ENCODE measurements at places on chromosomes 5 and 9. TPM values are rescaled to one million over a fixed set of nuclear protein-coding genes. Genes with fewer than 3 reads are reported as not detected.

DNA sequence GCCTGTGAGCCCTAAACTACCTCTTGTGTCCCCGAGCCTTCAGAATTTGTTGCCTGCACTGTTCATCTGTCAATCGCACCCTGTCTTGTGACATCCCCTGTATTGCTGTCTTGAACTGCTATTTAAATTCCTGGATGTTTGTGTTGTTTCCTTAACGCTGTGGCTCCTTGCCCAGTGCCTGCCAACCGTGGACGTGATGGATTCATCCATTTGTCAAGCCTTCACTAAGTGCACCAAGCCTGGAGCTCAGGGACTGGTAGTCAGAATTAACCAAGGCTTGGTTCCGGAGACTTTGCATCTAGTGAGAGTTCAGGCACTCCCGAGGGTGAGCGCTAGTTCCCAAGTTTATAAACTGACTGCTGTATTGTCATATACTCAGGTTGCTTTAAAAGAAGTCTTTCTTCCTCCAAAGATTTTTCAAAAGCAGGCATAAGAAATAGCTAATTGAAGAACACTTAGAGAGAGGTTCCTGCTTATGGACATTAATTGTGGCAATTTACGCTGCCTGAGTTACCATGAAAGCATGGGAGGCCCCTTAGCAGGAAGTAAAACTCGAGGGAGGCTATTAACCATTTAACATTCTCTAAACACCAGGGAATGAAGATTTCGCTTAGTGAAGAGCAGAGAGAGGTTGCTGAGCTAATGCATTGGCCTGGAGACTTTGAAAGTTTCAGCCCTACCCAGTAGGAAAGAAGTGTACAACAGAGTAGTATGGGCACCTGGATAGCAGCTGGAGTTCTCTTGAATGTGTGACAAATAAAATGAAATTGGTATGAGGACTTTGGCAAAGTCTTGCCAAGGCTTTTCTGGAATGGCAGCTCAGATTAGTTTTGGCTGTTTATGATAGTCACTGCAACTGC, 29.0 kb downstream of the RGS3 start:
- no peak for DNase-seq

DNA sequence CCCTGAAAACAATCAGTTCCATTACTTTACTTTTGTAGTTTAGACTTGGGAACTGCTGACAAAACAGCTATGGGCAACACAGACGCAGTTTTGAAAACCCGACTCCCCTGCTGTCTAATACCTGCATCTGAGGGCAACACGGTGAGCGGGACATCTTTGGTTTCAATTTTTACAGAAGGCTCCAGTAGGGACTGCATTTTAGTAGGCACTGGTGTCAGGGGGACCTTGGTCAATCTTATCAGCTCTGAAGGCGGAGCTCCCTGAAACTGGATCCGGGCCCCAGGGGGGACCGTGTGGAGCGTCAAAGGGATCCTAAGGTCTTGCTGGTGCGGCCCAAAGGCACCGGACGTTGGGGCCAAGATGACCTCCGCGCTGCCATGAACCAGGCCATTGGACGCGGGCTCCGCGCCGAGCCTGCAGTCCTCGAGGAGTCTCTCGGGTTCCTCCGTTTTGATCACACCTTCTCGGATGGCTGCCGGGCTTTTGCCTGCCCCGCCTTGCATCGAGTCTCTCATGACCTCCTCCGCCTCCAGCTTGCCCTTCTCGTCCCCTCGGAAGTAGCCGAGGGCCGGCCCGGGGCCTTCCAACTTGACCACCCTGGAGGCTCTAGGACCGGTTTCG, 1.1 kb downstream of the SOX30 start:
- no peak for DNase-seq

DNA sequence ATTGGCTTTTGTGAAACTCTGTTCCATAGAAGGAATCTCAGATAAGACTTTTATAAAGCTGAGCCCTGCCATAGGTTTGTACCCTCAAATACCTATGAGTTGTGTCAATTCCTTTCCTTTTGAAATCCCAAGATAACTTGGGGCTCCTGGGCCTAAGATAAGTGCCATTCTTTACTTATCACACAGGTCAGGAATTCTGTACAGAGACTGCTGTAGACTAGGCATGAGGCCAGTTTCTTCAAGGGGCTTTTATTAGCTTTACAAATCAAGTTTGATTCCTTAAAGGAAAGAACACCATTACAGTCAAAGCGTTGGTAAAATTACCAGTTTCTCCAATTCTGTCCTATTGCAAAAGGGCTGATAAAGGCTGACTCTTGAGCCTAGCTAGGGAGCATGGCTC, 39.2 kb downstream of the SHC3 start:
- DNase-seq, result no peak

GRCh38 chr9:111986035-111986556, 89.5 kb downstream of the UGCG start:
- no peak for DNase-seq

GRCh38 chr9:130332384-130332926, 66.9 kb downstream of the HMCN2 start:
- DNase-seq, result no peak

- DNase-seq, result peak; percentile 95
Measured at GRCh38 chr9:137138722-137139467, at the start of gene GRIN1. GRIN1 (plus strand) TSS chr9:137139154; CDS start chr9:137139487, 333 bp downstream.

- no peak for DNase-seq
Measured at GRCh38 chr9:1429297-1429696, 379.1 kb downstream of the DMRT2 start.

- no peak for DNase-seq
Measured at GRCh38 chr9:107999890-108000289, 510.3 kb upstream of the KLF4 start.

- DNase-seq, result no peak
Measured at GRCh38 chr5:62771341-62771740, 192.7 kb downstream of the LRRC70 start.

- peak; percentile 78 for DNase-seq
Measured at GRCh38 chr5:72597456-72597948, 90.3 kb upstream of the ZNF366 start.

GRCh38 chr5:67878933-67879332, 336.6 kb upstream of the PIK3R1 start:
- DNase-seq, result peak; percentile 42

DNA sequence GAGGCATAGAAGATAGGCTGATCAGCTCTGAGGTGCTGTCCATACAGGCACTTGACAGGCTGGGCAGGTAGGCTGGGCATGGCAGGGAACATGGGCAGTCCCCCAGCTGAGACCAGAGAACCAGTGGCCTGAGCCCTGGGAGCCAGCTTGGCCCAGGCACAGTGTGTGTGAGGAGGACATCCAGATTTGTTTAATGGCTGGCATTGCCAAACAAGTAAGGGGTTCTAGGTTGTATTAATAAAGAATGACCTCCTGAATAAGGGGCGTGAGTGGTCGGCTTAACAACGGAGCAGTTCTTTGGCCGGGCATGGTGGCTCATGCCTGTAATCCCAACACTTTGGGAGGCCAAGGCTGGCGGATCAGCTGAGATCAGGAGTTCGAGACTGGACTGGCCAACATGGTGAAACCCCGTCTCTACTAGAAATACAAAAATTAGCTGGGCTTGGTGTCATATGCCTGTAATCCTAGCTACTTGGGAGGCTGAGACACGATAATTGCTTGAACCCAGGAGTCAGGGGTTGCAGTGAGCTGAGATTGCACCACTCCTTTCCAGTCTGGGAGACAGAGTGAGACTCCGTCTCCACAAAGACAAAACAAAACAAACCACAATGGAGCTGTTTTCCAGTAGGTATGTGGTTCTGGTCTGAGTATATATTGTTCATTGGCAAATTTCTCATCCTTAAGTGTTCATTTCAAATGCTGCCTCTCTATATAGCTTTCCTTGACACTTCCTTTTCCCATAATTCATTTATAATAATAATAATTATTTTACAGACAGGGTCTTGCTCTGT, 56.2 kb downstream of the ANGPTL2 start:
- DNase-seq, result no peak

DNA sequence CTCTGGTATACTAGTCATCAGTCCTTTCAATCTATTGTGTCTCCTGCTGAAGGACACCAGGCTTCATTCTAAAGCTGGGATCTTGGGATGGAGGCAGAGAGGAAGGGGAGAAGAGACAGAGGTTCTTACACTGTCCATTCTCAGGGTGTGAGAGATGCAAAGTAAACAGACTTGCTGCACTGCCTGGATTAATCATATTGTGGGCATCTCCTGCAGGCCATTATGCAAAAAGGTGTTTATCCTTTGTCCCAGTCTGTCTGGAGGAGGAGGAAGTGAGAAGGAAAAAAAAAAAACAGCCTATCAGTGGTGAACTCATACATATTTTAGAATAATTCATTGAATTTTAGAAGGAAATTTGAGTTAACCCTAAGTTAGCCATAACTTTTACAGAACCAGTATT, 92.9 kb upstream of the TNPO1 start:
- no peak for DNase-seq

The MELK gene
- total RNA-seq, result 8.3 TPM

The THG1L gene
- total RNA-seq, result 27.9 TPM

The APBA1 gene
- 1.8 TPM for total RNA-seq

The FOXD4L5 gene
- under 0.01 TPM for total RNA-seq

The SHC3 gene
- total RNA-seq, result 0.36 TPM

The ZDHHC11B gene
- total RNA-seq, result not detected
